ENCODE measurements at places on chromosomes 12 and 14.

DNA sequence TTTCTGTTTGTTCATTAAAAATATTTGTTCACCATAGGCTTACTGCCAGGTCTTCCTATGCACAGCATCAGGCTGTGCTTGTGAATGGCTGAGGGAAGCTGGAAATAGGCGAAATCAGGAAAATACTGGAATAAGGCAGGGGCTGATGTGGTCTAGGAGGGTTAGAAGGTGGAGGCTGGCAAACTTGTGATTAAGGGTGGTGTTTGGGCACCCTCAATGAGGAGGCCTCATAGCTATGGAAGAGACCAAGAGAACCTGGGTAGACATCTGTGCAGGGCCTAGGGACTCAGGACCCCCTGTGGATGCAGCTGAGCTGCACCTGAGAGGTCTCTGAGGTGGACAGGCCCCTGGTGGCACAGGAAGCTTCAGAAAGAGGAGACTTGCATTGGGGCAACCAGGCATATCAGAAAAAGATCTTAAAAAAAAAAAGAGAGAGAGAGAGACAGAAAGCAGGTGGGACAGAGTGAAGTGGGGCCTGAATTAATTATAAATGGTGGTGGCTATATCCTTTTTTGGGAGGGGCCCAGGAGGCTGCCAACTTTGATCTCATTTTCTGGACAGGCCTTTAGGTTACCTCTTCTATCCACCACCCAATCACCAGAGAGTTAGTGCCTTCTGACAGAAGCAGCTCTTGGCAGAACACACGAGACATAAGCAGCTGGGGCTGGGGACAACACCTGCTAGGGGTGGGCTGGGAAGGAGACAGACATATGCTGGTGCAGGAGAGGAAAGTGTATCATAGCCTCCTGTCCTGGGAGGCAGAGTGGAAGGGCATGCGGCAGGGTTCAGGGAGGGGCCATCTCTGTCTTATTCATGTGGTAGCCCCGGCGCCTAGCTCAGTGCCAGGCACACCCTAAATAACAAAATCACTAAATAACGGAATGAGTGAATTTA, 46.7 kb upstream of the ATP23 start:
- peak; percentile 76 for DNase-seq

DNA sequence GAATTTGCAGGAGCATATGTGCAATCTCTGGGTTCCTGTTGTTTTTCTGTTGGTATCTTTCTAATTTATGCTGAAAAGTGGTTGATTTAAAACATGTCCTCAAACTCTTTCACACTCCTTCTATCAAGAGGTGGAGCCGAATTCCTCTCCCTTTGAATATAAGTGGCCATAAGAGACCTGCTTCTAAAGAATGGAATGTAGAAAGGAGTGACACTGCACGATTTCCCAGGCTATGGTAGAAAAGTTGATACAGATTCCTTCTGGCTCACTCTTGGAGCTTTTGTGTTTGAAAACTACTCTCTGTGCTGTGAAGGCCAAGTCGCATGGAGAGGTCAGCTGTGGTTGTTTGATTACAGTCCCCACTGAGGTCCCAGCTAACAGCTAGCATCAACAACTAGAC, 613.2 kb downstream of the ETNK1 start:
- no peak for DNase-seq

DNA sequence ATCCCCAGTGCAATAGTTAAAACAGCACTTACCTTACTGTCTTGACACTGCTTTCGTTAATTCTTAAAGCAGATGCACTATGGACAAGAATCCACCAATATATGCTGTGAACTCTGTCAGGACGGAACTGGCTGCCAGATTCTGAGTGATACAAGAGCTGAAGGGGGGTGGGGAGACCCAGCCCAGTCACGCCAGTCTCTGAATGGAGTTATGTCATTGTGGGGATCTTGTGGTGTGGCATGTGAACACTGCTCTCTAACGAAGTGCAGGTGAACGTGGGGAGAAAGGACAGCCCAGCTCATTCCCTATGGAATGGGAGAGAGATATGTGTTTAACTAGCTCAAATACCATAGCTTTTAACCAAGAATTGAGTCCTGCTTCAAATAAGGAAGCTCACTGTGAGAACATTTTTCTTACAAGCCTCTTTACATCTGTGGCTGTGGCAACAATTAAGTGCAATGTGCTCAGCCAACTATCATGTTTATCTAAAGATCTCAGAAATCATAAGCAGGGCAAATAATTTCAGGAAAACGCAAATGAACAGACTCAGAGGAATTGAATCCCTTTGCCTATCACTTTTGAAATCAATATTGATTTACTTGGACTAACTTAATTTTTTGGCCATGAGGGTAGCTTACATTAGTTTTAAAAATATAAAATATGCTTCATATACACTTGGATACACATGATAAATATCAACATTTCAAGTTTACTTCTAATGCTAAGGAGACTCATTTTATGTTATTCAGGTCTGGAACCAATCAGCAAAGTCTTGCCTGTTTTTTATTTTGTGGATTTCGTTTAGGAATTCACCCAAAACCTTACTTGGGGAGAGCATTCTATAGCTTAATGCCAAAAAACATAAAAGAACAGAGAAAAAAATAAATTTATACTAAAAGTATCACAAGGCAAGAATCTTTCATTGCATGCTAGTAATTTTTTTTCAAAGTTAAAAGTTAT, at the start of gene LUM:
Gene LUM, minus strand, starts transcription at position 129 of the 960 bp plus-strand sequence. CDS start 2,515 bp downstream, outside the sequence.
- DNase-seq, result peak; percentile 92

GRCh38 chr12:68621472-68622081, 10.9 kb downstream of the RAP1B start:
- no peak for DNase-seq

DNA sequence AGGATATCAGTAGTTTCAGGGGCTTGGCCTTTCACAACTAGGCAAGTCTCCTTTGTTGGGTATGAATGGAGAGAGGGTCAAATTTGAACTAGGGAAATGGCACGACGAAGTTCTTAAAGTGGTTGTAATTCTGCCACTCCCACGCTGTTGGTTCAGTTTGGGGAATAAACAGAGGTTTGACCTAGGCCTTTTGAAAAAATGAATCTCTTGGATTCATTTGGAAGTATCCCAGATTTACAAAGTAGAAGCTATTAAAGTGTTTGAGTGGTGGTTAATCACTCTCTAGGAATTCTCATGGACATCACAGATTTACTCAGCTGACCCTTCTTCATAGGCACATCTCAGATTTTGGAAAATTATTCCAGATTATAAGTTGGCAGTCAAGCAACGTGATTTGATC, 14.8 kb downstream of the BATF start:
- no peak for DNase-seq

- DNase-seq, result no peak
These were observed 9.8 kb upstream of the CIPC start for GRCh38 chr14:77088219-77088618.

DNA sequence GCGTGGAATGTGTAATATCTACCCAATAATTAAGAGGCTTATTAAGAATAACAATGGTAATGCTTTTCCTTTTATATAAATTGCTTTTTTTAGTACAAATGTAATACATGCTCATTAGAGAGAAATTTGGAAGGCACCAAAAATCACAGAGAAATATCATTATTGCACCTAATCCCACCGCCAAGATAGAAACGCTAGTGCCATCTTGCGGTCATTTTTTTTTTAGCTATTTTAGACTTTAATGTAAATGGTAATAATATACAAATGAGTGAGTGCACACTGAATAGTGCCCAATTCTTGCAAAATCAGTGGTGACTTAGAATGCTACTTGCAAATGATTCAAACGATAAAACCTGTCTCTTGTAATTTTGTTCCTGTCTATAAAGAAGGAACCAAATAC, 576.8 kb upstream of the TMEM132C start:
- DNase-seq, result no peak

DNA sequence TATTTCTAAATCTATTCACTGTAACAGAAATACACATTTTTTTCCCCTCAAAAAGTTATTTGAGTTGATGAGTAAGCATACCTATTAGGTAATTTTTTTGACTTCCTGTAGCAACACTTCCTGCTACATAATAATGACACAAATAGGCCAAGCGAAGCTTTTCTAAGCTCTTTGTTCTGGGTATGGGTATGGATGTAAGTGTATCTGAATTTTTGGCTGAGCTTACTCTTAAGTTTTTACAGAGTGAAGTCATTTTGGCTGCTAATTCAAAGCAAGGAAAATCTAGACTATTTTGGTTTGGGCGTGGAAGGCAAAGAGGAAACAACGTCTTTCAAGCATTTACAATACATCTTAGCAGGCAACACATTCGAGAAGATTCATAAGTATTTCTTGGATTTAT, 1206.0 kb upstream of the FLRT2 start:
- no peak for DNase-seq

GRCh38 chr12:131091976-131092691, 138.4 kb downstream of the ADGRD1 start:
- peak; percentile 15 for DNase-seq

DNA sequence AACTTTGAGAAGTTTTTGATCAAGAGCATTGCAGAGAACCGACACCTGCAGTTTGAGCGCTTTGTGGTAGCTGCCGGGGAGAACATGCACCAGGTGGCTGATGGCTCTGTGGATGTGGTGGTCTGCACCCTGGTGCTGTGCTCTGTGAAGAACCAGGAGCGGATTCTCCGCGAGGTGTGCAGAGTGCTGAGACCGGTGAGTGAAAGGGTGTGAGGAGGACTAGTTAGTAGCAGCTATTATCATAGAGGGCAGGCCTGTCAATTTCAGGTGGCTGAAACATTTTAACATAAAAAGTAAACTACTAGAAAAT, 27.0 kb upstream of the HIGD1C start:
- no peak for DNase-seq

DNA sequence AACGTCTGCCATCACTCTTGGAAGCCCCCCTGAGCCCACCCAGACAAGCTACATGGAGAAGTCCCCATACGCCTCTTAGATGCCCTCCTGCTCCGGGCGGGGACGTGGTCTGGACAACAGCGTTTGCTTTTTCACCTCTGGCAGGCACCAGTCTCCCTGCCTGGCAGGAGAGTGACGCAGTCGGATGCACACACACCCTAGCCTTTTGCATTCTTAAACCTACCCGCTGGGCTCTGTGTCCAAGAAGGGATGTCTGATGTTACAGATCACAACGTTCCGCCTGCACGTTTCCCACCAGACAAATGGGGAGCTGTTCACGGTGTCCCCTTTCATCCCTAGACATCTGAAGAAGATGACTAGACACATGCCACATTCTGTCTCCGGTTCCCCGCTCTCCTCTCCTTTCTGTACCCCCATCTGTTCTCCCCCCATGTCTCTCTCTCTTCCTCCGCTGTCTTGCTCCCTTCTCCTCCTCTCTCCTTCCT, 100.2 kb downstream of the RIMBP2 start:
- no peak for DNase-seq

GRCh38 chr12:6641131-6641530, 5.4 kb upstream of the LPAR5 start:
- no peak for DNase-seq

DNA sequence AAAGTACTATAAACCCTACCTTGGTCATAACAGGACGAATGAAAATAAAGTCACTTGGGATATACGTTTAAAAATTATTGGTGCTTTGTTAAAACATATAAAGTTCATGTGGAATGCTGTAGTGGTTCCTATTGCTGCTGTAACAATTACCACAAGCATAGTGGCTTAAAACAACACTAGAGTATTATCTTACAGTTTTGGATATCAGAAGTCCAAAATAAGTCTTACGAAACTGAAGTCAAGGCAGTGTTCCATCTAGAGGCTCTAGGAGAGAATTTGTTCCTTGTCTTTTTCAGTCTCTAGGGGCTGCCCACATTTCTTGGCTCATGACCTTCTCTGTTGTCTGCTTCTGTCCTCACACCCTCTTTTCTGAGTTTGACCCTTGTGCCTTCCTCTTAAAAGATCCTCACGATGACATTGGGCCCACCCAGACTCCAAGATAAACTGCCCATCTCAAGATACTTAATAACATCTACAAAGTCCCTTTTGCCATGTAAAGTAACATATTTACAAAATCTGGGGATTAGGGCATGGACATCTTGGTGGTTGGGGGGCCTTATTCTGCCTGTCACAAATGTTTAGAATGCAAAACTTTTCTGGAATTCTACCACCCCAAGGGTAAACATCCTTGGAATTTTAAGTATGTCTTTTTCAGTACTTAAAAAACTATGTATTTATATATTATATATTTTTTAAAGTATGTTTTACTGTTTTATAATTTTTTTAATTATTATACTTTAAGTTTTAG, 178.1 kb downstream of the ETNK1 start:
- DNase-seq, result no peak

DNA sequence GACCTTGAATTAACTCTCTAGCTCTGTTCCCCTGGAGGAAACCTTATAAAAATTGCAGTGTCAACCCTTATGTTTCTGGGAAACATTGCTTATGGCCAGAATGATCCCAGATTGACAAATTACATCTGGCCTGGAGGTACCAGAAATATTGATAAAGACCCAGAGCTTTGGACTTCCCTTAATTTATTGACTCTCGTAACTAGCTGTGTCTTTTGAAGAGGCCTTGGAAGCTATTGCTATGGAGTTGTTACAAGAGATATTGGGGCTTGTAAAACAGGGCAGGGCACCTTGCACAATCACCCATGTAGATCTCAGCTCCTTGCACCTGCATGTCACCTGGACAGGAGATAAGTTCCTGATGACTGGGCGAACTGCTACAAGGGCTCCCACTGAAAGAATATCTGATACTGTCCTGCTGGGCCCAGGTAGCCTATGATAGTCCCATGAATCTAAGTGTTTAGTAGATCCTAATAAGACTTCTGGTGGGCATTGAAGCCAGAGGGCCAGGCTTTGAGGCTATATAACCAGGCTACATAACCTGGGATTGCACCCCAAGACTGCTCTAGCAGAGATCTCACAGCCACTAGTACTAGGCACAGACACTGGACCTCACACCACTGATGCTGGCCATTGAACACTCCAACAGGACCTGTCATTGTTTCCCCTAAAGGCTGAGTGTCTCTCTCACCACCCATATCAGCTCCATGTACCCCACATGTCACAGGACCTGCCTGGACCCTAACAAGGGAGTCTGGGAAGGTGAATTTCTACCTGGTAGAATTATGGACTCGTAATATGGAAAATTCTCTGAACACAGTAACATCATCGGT, 135.7 kb upstream of the PWP1 start:
- DNase-seq, result no peak

DNA sequence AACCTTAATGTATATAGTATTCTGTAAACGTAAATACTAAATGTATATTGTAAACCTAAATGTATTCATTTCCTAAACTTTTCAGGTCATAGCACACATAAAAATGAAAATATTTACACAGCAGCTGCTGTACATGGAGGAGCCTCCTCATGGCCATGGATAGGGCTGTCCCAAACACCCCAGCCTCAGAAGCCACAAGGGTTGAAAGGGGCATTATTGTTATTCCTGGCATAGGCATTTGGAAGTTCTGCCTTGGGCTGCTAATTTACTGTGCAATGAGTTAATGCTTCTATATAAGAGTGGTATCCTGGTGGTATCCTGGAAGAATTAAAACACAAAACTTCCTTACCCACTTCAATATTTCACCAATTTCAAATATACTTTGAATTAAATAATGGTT, 159.4 kb downstream of the SLC5A8 start:
- no peak for DNase-seq

- DNase-seq, result no peak
These were observed 2.6 kb downstream of the NKX2-1 start for GRCh38 chr14:36517242-36518030.

DNA sequence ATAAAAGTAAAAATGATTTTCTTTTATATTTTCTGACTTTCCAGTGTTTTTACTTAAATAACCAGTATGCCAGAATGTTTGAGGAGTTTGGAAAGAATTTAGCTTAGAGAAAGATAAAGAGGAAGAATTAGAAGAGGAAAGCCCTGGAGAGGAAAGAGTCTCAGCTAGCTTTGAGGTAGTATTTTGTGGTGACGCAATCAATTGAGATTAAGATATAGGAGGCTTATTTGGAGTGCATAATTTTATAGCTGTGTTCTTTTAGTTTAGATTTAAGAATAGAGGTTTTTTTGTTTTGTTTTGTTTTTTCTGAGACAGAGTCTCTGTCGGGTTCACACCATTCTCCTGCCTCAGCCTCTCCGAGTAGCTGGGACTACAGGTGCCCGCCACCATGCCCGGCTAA, 18.1 kb downstream of the CLEC2B start:
- DNase-seq, result no peak

Measured in femur (tissue), 1 donor.